ENCODE measurements at places on chromosomes 12 and 14.

GRCh38 chr14:22218728-22219127, 370.3 kb downstream of the DAD1 start:
- DNase-seq, result no peak

DNA sequence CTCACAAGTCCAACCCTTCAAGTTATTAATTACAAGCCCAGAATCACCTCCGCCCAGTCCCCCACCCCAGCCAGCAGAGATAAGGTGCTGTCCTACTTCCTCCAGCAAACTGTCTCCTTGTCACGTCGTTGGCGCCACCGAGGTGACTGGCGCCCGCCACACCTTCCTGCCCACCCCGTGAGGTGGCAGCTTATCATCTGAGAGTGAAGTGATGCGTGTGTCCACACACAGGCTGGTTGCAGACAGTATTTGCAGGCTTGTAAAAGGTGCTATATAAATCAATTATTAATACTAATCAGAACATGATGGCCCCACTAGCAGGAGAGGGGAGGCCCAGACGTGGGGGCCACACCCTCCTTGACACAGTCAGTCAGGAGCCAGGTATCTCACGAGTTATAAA, 786.6 kb upstream of the TBX3 start:
- no peak for DNase-seq

DNA sequence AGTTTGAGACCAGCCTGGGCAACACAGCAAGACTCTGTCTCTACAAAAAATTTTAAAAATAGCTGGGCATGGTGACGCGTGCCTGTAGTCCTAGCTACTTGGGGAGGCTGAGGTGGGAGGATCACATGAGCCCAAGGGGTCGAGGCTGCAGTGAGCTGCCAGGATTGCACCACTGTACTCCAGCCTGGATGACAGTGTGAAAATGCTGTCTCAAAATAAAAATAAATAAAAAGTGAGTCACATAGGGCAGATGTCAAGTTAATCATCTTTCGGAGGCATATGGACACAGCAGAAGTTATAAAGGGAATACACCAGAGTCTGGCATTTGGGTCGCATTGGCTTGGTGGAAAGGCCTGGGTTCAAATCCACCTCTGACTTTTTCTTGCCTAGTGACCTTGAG, 92.7 kb downstream of the PHETA1 start:
- no peak for DNase-seq

GRCh38 chr14:100146531-100147091, 12.8 kb downstream of the DEGS2 start:
- DNase-seq, result no peak

GRCh38 chr12:108711489-108712164, 19.7 kb downstream of the CORO1C start:
- DNase-seq, result no peak

DNA sequence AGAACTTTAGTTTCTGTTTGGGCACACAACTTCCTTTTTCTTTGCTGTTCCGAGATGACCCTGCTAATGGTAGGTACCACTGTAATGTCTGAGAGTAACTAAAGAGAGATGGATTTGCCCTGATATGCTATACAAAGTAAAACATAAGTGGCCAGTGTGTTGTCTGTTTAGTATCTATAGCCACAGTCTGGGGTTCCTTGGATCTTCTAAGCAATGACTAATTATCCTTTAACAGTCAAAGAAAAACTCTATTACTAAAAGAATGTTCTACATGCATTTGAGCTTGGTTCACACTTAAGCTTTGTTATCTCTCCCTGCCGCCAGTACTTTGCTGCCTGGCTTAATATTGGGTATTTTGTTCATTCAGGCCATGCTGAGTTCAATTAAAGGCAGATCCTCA, 1051.9 kb upstream of the FLRT2 start:
- DNase-seq, result no peak

DNA sequence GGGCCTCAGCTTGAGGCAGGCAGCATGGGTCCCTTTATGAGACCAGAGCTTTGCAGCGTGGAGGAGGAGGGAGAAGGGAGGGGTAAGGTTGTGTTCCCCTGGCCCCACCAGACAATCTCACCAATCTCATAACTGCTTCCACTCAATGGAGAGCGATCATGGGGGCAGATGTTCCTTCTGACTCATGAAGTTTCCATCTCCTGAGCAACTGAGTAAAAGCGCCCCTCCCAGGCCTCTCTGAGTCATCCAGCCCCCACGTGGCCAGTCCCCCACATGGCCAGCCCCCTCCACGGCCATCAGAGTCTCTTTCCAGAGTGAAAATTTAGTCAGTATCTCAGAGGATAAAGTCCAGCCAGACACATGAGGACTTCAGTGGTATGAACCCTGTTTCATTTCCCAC, 39.2 kb upstream of the PLXNC1 start:
- DNase-seq, result peak; percentile 55

DNA sequence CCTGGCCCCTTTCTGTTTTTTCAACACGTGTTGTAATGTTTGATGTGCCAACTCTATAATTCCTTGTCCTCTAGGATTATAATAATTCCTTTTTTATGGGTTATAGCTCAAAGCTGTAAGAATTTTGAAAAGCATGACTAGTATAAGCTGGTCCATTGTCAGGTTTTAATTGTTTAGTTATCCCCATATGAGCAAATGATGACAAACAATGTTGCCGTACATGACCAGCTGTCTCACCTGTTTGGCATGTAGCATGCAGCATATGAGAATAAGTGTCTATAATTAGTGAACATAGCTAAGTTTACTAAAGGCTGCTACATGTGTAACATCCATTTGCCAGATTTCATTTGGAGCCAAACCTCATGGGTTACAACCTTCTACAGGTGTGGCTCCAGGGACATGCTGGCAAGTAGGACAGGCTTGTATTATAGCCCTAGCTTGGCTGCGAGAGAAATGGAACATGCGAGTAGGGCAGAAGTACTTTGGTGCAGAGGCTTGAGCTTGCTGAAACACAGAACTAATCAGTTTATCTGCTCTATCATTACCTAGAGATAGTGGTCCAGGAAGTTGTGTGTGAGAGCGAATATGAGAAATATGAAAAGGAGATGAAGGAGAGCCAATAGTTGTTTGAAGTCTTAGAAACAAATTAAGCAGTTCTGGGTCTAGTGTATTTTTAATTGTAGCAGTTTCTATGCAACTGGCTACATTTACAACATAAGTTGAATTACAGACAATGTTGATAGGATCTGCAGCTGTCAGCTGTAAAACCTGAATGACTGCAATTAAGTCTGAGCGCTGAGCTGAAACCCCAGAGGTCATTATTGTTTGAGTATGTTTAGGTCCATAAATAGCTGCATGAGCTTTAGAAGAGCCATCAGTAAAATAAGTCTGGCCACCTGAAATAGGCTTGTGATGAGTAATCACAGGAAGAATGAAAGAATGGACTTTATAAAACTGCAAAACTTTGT, 22.6 kb upstream of the MAPKAPK5 start:
- DNase-seq, result no peak

DNA sequence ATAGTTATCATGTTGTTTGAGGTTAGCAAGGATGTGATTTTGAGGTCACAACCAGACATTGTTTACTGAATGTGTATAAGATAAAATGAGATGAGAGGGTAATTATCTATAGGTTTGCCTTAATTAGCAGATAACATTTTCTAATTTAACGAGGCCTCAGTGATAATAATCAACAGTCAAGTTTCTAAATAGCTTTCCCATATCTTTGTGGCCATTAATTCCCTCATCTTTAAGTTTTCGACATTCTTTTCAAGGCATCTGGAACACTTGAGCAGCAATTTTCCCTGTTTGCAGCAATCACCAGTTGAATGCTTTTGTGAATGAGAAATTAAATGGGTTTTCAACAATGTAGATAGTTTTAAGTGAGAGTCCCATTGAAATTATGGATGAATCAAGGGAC, 304.1 kb downstream of the SYT1 start:
- no peak for DNase-seq

- DNase-seq, result no peak
Measured at GRCh38 chr14:33754261-33754660, 196.6 kb downstream of the EGLN3 start.

- no peak for DNase-seq
Measured at GRCh38 chr12:27998170-27998569, 25.6 kb upstream of the PTHLH start.

GRCh38 chr12:43501703-43502102, 50.3 kb downstream of the ADAMTS20 start:
- peak; percentile 26 for DNase-seq

DNA sequence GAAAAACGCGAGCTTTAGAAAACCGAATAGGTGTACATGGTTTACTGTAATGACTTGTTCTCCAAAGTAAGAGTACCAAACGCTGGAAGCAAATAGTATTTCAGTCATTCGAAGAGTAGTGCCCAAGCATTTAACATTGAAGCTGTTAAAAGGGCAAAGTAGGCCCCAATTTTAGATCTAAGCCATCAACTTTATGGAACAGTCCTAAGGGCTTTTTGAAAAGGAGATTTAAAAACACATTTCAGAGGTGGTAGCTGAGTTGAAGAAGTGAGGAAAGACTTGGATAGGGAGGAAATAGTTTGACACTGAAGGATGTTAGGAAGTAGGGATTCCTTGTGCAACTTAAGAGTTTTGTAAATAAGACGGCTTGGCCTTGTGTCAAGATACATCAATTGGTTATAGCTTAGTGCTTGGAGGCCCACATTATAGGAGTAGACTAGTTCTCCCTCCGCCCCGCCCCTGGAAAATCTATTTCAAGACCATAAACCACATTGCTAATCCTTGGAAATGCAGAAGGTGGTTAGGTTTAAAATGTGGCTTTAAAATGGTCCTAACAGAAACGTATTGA, 783 bp upstream of the TUBA1B start:
- no peak for DNase-seq

DNA sequence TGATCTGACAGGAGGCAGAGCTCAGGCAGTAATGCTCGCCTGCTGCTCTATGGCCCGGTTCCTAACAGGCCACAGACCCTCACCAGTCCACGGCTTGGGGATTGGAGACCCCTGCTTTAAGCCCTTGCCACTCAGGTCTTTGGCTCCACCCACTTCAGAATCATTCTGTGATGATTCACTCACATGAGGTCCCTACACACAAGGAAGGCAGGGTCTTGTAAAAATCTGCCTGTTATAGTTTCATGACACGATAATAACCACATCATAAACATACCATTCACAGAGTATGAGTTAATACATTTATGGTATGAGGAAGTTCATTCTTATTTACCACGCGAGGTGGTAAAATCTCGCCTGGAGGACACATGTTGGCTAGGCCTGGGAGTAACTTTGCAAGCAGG, 29.0 kb upstream of the MAX start:
- DNase-seq, result no peak

DNA sequence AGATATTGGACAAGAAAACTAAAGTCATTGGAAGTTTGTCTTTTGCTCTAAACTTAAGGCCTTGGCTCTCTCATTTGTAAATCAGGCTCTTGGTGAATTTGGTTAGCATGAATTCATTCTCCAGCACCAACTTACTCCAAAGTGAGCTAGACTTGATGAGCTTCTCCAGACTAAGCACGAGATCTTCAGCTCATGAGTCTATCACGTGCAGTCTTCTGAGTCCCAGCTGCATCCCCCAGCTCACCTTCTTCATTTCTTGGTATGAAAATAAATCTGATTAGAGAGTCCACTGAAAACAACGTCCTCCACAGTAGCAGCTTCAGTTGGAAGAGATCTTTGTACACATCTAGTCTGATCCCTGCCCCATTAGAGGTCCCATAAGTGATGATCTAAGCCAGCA, 52.5 kb upstream of the DDX11 start:
- DNase-seq, result no peak

DNA sequence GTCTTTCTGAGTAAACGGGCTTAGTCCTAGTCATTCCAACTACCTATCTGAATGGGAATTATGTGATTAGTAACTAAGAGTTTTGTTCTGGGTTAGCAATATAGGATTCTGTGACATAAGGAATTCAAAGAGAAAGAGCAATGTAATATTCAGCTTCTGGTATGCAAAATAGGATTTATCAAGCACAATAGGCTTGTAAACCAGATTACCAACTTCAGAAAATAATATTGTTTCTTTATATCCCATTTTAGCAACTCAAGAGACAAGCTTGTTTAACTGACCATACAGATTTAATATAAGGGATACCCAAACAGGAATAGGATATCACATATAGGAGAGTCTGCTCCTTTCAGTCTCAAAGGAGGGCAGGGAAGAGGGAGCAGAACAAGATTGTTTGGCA, 240.9 kb downstream of the CEP128 start:
- DNase-seq, result no peak

- no peak for DNase-seq
Measured at GRCh38 chr12:50571786-50572185, 67.0 kb downstream of the DIP2B start.

DNA sequence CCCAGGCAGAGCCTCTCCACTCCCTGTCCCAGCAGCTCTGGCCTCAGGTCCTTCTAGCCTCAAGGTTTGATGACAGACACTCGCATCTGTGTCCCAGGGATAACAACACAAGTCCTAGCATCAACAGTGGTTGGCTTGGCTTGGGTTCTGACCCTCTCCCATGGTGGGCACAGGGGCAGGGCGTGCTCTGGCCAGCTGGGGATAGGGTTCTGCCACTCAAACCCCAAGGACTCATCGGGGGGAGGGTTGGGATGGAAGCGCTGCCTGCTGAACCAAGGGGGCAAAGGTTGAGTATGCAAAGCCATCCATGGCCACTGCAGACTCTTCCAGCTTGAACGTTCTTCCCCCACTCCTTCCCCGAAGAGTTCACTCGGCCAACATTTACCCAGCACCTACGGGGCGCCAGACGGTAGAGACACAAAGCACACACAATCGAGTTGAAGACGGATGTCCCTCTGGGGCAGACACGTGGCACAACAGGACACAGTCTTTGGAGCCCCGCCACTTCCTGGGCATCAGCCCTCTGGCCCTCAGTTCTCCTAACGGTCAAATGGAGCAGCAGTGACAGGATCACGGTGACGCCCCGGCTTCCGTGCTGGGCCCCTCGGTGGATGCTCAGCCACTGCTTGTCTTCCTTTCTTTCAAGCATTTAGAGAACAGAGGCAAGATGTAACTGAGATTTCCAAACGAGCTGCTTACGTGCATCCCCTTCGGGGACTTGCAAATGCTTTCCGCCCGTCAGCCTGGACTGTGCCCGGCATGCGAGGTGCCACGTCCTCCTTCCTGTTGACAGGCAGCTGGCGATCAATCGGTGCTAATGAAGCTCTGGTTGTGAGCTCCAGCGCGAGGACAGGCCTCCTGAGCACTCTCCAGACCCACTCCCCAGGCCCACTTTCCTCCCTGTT, 42.6 kb downstream of the DLK1 start:
- DNase-seq, result no peak

DNA sequence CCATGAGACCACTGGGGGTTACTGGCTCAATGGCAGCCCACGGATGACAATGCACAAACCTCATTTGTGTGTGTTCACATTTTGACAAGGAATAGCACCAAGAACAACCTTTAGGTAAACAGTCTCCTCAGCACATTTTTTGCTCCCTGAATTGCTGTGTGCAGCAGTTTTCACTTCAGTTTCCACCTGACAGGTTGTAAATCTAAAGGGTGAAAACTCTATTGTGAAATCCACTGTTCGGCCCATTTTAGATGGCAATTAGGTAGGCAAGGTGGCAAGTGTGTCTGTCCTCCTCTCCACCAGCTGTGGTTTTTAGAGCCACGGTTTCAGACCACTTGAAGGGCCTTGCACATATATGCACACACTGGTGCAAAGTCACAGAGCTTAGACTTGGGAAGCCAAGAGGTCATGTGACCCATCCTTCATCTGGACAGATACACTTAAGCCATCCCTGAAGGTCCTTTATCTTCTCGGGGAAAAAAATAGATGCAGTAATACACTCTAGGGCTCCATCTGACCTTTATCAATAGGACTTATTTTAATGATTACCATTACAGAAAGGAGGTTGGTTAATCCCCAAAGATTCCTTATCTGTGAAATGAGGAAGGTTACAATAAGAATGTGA, 23.2 kb downstream of the HAL start:
- no peak for DNase-seq

Measured in GM10248 (cell line).